Osteocyte (in vitro differentiated cells): ENCODE measurements at places on chromosomes 7 and 10. TPM values are rescaled to one million over a fixed set of nuclear protein-coding genes. Genes with fewer than 3 reads are reported as not detected.

DNA sequence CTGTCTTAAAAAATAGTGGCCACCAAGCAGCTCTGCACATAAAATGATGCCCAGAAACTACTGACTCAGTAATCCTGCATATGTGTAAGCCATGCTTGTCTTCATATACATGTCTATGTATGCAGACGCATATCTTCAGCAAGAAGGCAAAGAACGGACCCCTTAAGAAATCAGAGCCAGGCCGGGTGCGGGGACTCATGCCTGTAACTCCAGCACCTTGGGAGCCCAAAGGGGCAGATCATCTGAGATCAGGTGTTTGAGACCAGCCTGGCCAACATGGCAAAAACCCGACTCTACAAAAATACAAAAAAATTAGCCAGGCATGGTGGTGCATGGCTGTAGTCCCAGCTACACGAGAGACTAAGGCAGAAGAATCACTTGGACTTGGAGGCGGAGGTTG lies 295.0 kb downstream of the TCERG1L start:
- DNase-seq: no peak

DNA sequence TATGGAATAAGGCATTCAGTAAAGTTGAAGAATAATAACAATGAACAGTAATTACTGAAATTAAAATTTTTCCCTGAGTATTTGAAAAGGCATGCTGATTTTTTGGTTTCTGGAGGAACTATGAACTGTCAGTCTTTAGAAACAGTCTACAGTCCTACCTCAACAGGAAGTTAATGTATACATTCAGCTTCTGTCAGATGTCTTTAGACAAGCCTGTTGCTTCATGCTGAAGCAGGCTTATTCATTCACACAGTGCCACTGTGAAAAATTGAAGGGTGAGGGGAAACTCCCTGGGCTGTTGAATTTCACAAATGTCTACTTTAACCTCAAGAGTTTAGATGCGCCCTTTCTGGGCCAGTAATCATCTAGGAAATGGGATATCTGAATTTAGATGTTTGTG lies 3.5 kb downstream of the NRF1 start:
- no peak for DNase-seq

DNA sequence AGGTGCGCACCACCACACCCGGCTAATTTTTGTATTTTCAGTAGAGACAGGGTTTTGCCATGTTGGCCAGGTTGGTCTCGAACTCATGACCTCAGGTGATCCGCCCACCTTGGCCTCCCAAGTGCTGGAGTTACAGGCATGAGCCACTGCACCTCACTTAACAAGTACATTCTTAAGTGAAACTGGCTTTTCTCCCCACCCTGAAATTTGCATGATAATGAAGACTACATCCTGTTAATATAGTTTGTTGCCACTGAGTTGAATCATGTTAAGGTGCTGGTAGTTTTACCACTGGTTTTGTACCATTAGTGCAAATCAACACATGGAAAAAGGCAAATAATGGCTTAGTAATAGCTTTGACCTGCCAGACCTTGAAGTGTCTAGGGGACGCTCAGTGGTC lies 62.2 kb downstream of the MPLKIP start:
- DNase-seq: no peak

FFAR4 gene
- not detected in 2 replicates for total RNA-seq

ERVW-1 gene
- not detected in 2 replicates for total RNA-seq

MRC1 gene
- total RNA-seq: not detected in 2 replicates

- no peak for DNase-seq
Observed at GRCh38 chr7:21944616-21945453, 864 bp downstream of the CDCA7L start.

ADD3 gene
- total RNA-seq: 128 and 138 TPM in 2 replicates

GRCh38 chr7:68700414-68700813 lies 897.9 kb upstream of the AUTS2 start:
- no peak for DNase-seq

DNA sequence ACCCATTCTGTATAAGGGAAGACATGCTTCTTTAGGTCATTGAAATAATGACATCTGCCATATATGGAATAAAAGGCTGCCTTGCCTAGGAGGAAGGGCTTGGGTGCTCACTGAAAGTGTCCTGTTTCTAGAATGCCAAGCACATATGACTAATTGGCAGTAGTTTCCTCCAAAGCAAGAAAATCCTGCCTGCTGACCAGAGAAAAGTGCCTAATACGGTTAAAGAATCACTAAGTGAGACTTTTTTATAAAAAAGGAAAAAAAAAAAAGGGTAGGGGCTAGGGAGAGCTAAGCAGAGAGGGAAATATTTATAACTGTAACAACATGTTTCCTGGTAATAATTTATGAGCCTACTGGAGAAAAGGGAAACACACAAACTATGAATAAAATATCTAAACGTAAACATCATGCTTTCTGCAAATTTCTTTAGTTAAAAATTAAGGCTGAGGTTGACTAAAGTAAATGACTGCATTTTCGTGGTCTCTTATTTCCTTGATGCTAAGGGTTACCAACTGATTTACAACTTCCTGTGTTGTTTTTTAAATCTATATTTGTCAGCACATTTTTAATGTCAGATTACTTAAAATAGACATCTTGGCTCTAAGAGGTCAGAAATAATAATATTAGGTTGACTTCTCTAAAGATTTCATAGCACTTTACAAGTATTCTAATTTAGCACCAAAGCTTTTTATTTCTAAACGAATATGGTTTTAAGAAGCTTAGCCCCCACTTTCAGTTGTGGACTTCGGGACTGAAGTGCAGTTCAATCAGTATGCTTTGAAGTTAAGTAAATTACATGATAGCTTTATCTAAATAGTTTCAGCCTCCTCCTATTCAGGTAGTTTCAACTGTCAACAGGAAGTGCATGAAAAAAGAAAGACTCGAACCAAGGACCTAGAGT lies 89.6 kb downstream of the CABCOCO1 start:
- DNase-seq: no peak

GRCh38 chr7:26853788-26854393 lies 10.5 kb downstream of the SKAP2 start:
- DNase-seq: no peak

DNA sequence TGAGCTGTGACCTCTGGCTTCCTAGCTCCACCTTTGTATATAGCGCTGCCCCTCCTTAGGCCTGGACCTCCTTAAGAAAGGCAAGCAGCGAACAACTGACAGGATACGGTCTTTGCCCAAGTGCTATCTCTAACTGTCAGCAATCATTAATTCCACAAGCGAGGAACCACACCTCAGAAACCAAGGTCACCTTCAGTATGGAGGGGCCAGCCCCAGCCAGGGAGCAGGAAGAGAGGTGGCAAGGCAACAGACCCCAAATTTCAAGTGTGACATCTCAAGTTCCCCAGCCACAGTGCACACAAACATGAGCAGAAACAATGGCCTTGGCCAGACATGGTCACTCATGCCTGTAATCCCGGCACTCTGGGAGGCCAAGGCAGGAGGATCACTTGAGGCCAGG lies 4.8 kb upstream of the AOC1 start:
- DNase-seq: peak; percentile 53

DNA sequence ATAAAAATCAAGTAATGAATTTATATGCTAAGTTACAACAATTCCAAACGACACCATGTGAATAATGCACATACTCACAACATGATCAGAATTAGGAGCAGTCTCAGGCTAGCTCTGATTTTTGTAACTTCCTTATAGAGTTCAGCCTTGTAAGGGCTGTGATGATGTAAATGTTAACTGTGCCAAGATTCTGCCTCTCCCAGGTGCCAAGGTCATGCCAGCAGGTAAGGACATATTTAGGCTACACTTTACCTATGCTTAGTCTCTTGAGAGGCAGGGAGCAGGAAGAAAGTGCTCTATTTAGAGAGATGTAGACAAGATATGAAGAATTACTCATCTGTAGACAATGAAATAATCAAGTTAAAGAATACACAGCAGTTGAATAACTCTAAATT lies 53.6 kb upstream of the AGR3 start:
- DNase-seq: no peak

- no peak for DNase-seq
Observed at GRCh38 chr10:12535656-12536055, 186.3 kb downstream of the CAMK1D start.

IFIT1B gene
- total RNA-seq: not detected in 2 replicates

PON1 gene
- total RNA-seq: not detected in 2 replicates
